ENCODE measurements at places on chromosomes 1 and 21.
A peak's percentile ranks its signal among the peaks of the same experiment; 100 is the strongest.

GRCh38 chr1:42990757-42991346, 32.2 kb upstream of the SLC2A1 start:
- DNase-seq = no peak

DNA sequence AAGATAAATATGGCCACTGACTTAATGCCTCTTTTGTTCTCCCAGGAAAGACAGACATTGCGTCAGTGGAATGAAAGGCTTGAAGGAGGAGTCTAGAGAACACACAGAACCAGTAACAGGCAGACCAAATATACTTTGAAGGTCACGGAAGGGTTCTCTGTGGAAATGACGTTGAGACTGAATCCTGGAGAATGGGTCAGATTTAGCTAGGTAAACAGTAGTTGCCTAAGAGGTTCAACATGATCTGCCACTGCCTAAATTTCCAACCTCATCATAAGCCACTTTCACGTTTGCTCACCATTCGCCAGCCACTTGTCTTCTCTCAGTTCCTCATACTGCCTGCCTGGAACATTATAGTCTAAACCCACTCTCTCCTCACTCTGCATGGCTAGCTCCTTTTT, 20.5 kb downstream of the PLA2G4A start:
- DNase-seq = no peak

- no peak for DNase-seq
Measured at GRCh38 chr1:94202241-94202640, 35.1 kb downstream of the ARHGAP29 start.

DNA sequence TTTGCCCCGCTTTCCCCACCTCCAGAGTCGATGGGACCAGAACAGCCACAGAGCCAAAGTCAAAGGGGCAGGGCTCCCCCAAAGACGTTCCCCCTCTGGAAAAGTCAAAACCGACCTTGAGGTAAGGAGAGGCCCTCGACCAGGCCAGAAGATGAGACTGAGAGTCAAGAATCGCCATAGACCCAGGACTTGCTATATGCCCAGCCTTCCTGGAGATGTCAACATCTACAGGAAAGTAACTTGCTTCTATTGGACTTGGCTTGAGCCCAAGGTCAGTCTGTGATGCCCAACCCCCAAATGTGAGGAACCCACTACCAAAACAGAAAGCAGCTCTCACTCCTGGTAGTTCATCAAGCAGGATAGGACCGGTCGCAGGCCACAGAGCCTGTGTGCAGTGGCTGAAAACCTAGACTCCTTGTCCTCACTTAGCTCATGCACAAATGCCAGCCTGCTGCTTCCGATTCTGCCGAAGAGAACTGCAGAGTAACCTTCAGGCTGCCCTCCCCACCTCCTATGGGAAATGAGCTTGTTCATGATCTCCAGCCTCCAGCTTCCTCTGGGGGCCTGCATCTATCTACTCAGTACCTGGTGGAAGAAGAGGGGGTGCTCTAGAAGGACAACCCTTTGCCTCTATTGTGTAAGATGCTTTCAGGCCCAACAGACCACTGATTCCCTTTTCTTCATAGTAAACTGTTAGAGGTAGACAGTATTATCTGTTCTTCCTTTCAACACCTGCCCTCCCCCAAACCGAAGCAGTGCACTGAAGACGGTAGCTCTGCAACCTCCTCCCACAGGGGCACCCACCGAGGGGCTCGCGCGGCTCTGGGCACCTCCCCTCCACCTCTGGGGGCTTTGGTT, 1.4 kb downstream of the ACOT7 start:
- DNase-seq = no peak

DNA sequence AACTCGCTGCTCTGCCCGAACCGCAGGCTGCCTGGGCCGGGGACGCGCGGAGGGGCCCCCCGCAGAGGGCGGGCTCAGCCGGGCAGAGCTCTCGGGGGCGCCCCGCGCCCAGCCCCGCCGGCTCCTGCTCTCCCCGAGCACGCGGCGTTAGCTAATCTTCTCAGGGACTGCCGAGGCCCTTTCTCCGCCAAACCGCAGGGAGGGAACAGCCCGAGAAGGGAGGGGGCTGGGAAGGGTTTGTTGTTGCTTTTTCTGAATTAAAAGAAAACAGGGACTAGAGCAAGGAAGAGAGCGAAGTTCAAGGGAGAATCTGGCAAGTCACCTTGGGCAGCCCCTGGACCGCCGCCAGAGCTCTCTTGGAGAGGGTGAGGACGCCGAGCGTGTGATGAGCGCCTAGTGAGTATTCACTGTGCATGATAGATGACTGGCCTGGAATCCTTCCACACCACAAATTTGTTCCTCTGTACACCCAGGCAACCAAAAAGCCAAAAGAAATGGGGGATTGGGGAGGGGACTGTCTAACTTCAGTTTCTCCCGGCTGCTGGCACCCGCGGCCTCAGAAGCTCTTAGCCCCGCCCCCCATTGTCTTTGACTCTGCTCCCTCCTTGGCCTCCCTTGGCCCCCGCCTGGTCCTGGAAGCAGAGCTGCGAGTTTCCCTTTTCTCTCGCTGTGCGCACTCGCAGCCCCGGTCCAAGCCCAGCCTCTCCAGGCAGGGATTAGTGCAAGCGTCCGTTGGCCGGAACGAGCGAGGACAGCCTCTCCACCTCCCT, 19.7 kb upstream of the LMX1A start:
- peak; percentile 94 for DNase-seq

DNA sequence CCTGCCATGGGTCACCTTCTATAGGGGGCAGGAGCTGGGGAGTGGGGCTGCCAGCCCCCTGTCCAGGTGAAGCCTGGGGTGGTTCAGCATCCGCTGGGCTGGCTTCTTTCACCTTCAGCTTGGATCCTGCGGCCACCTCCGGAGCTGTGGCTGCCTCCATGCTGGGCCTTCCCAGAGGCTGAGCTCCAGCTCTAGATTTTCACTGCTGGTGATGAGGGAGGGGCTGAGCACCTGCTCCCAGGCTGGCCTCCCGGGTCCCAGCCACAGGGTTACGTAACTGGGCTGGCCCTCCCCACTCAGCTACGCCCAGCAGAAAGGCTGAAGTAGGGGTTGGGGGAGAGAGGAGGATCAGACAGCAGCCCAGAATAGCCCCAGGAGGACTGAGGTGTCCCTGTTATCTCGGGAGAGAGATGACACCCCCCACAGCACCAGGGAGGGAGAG, at the start of gene MYBPHL:
Gene MYBPHL (minus strand): TSS at position 180 of the 442 bp plus-strand sequence. CDS start 20 bp downstream, at position 160.
- DNase-seq = no peak

GRCh38 chr1:183470961-183471742, 1.1 kb upstream of the SMG7 start:
- DNase-seq = no peak

DNA sequence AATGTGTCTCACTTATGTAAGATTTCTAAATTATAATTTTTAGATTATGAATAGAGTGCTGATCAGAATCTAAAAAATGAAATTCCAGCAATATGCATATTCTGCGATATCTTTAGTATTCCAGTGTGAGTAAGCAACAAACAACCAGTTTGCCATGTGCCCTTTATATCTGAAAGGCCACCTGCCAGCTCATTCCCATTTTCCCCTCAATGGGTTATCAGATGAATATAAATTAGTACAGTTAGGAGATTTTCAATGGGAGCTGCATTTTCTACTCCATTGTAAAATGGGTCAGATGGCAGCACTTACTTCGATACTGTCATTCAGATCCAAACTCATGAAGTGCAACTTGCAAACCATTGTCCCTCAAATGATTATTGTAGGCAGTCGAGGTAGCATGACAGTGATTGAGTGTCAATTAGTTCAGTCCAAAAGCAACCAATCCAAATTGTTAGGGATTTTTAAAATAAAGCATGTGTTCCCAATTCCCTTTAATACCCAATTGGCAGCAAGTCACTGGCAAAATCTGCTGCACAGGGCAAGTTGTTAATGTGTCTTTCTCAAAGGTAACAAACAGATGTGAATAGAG, 680.3 kb downstream of the LRRIQ3 start:
- DNase-seq = no peak

- DNase-seq = no peak
Measured at GRCh38 chr1:246794828-246795671, 70.8 kb downstream of the SCCPDH start.

DNA sequence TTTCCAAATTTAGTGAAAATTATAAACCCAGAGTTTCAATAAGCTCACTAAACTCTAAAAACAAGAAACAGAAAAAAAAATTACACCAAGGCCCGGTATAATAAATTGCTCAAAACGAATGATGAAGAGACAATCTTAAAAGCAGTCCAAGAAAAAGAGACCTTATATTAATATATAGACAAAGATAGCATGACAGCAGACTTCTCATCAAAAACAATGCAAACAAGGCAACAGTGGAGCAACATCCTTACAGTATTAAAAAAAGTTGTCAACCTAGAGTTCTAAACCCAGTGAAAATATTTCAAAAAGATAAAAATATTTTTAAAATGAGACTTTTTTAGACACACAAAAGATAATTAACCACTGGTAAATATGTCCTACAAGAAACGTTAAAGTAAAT, 46.7 kb downstream of the KIFAP3 start:
- DNase-seq = no peak

- no peak for DNase-seq
Measured at GRCh38 chr1:95230768-95231191, 3.2 kb upstream of the RWDD3 start.

DNA sequence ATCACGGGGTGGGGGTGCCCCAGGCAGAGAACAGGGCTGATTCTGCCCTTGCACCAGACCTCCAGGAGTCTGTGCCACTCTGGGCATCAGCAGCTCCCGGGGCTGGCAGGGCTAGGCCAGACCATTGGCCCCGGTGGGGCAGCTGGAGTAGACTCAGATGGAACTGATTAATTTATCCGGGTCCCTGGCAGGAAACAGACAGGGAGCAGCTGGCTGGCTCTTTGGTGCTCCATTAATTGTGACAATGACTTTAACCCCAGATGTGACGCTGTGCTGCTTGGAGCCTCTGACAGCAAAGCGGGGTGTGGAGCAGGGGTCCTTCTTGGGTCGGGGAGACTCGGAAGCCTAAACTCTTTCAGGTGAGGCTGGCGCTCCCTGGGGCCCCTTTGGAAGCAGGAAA, 9.5 kb downstream of the EPHA8 start:
- no peak for DNase-seq

DNA sequence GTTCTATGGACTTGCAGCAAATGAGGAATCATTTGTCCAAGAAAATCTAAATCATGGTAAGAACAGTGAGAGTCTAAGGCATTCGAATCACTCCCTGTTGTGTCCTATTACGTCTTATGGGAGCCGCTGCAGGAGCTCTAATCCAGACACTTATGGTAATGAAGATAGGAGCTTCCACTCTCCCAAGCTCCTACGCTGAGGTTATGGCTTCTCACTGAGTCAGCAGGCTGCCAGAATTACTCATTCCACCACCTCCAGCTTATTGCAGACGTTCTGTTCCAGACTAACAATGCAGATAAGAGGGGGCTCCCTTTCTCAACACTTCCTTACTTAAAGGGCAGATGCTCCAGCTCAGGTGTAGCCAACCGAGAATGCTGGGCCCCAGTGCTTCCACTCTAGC, 212.6 kb downstream of the GREM2 start:
- peak; percentile 66 for DNase-seq

GRCh38 chr1:111602974-111603373, 16.6 kb upstream of the RAP1A start:
- DNase-seq = no peak

DNA sequence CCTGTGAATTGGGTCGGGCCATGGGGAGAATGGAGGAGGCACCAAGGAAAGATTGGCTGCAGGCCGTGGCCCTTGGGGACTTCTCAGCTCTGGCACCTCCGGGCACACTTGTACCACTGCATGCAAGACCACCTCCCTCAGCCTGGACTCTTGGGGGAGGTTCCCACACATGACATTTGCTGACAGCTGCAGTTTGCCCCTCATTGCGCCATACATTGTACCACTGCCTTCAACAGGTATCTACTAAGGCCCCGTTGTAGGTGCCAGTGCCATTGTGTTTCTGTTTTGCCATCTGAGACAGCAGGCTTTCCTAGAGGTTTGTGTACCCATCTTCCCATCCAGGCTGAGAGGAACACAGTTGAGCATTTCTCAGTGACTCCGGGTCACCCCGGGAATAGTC, 159.4 kb upstream of the TMEM51 start:
- no peak for DNase-seq

DNA sequence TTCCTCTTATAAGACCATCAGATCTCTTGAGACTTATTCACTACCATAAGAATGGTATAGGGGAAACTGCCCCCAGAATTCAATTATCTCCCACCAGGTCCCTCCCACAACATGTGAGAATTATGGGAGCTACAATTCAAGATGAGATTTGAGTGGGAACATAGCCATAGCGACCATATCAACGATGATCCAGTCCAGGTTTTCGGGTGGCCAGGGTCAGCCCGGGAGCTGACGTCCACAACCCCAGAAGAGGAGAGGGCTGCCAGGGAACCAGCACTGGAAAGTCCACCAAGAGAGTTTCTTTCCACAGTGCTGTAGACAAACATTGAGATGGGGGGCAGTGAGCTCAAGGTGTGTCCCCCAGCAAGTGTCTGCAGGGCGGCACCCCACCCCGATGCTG, 88.4 kb downstream of the VWA5B1 start:
- DNase-seq = no peak

- no peak for DNase-seq
Measured at GRCh38 chr1:39711104-39711965, 20.1 kb upstream of the HPCAL4 start.

GRCh38 chr1:24486331-24487065, 16.1 kb upstream of the RCAN3 start:
- no peak for DNase-seq

DNA sequence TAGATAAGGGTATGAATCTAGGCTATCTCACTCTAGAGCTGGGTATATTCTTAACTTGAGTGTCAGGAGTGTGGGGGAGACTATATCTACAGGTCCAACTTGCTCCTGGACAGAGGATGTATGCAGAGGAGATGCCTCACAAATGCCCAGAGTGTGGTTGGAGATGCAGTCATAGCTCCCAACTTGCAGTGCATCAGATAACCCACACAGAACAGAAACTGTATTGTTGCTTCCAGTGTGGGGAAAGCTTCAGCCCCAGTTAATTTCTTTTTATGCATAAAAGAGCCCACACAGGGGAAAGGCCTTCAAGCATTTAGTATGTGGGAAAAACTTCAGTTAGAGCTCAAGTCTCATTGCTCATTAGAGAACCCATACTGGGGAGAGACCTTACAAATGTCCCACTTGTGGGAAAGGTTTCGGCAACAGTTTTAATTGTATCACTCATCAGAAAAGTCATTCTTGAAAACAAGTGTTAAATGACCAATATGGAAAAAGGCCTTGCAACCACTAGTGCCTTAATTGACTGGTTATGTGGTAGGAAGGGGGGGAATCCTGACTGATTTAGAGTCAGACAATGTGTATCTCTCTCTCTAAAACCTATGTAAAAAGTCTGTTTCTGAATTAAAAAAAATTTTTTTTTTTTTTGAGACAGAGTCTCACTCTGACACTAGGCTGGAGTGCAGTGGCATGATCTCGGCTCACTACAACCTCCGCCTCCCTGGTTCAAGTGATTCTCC, 67.9 kb downstream of the EBNA1BP2 start:
- no peak for DNase-seq

All from GM04503 (cell line).